ENCODE measurements at places on chromosomes 3 and 15. TPM values are rescaled to one million over a fixed set of nuclear protein-coding genes. Genes with fewer than 3 reads are reported as not detected.

Gene TMC3
- not detected for total RNA-seq

Gene ZNF710
- total RNA-seq = 15.0 TPM

Gene GP9
- not detected for total RNA-seq

Gene ATG3
- total RNA-seq = 57.9 TPM

Gene AMIGO3
- total RNA-seq = 0.41 TPM

Gene CACNA2D3
- 0.07 TPM for total RNA-seq

Gene SLC38A3
- total RNA-seq = not detected

Gene ACAD9
- total RNA-seq = 25.4 TPM

Gene RPN1
- 180 TPM for total RNA-seq

Gene MEGF11
- total RNA-seq = 0.39 TPM

Gene ADGRG7
- not detected for total RNA-seq

Gene ZBED2
- 0.33 TPM for total RNA-seq

Gene PRSS50
- not detected for total RNA-seq

Gene ANKRD63
- 0.54 TPM for total RNA-seq

Gene CCDC54
- not detected for total RNA-seq

Gene ANO10
- total RNA-seq = 20.6 TPM

Gene ZNF501
- not detected for total RNA-seq

Gene TM2D3
- 28.4 TPM for total RNA-seq

Gene BFSP2
- not detected for total RNA-seq

Gene TEX55
- not detected for total RNA-seq

Gene GUCA1C
- total RNA-seq = not detected

Gene ZNF860
- 1.7 TPM for total RNA-seq

Gene GOLGA8R
- total RNA-seq = 0.12 TPM

Gene PPIP5K1
- 7.9 TPM for total RNA-seq

Gene GPR149
- not detected for total RNA-seq

Gene GOLGA6L10
- total RNA-seq = 0.69 TPM

Gene NOX5
- 0.24 TPM for total RNA-seq

Gene STIMATE
- total RNA-seq = 7.7 TPM

Gene SNX22
- 0.90 TPM for total RNA-seq

Gene TTLL13
- total RNA-seq = 0.09 TPM

Gene PLXNB1
- total RNA-seq = 17.7 TPM

Gene FBXW12
- not detected for total RNA-seq

Gene DISP2
- total RNA-seq = 1.9 TPM

Gene IL17RC
- 18.5 TPM for total RNA-seq

Gene ST3GAL6
- total RNA-seq = 1.2 TPM

Gene ENTPD3
- total RNA-seq = 0.04 TPM

Gene MYL3
- total RNA-seq = not detected

Gene HES1
- total RNA-seq = 11.4 TPM
